ENCODE measurements at places on chromosomes 11 and 22.

DNA sequence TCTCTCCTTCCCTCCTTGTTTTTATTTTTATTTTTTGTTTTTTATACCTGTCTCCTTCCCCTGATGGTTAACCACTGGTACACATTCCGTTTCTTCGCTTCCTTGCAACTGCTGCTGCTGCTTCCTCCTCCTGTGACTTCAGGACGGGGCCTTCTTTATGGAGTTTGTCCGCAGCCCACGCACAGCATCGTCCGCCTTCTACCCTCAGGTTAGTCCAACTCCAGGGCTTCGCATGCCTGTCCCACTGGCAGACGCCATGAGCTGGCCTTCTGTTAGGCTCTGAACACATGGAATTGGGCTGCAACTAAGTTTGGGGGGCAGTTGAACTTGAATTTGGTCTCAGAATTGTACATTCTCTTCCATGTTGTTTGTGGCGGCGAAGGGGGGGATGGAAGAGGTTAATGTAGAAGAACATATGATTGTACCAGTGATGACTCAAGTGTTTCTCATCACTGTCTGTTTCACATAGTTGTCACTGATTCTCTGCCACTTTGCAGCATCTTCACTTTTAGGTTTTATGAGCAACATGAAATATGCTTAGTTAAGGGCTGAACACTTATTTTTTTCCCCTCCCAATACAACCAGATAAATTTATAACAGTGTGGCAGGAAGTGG is 83.0 kb upstream of the YWHAH start:
- no peak for DNase-seq

DNA sequence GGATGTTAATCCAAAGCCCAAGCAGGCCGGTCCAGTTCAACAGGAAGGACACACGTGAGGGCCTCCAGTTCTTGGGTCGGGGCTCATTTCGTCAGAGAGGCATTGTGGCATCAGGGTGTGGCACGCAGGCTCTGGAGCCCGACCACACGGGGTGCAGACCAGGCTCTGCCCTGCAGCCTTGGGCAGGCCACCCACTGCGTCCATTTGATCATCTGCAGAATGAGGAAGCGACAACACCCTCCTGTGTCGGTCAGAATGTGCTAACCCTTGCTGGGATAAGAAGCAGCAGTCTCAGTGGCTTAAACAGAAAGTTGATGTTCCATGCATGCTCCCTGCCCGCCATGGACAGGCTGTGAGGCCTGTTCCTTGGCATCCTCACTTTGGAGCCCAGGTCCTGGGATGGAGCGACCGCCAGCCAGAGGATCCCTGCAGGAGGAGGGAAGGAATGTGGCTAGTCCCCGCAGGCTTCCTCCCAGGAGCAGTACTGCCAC is 10.8 kb downstream of the RIBC2 start:
- no peak for DNase-seq

- DNase-seq: no peak
These were observed 74.7 kb downstream of the CHST1 start for GRCh38 chr11:45590743-45591142.

DNA sequence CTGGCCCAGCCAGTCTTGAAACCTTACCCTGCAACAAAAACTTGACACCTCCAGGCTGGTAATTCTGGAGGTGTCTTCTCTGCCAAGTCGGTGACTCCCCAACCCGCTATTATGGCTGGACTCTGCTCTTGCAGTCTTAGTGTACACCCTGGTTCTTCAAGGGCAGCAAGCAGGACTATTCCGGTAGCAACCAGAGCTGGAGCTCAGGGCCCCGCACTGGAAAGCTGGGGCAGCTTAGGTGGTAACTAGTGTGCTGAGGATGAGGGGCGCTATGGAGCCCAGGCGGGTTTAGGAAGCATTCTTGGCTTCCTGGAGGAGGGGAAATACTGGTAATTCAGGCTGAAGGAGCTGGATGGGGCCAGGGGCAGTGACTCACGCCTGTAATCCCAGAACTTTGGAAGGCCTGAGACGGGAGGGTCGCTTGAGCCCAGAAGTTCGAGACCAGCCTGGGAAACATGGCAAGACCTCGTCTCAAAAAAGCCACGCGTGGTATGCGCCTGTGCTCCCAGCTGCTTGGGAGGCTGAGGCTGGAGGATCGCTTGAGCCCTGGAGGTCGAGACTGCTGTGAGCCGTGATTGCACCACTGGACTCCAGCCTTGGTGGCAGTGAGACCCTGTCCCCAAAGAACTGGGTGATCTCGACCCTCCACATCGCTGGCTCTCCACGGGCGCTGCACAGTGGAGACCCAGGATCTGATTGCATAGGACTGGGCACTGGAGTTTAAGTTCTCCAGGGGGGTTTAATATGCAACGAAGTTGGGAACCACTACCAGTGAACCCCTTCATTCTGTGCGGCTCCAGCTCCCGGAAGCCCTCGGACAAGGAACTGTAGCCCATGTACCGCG is 10.6 kb upstream of the AIFM3 start:
- no peak for DNase-seq

DNA sequence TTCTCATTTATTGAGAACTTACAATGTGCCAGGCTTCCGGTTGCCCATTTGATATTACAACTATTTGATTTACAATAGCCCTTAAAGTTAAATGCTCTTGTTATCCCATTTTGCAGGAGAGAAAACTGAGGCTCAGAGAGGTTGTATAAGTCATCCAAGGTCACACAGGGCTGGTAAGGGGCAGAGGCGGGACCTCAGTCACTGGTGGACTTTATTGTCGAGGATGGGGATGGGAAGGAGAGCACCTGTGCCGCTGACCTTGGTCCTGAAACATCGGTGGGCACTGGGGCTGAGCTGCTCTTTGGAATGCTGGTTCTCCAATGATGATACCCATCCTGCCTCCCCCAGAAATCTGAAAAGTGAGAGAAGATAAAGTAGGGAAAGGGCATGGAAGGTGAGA is 265.4 kb downstream of the MIAT start:
- DNase-seq: no peak

- no peak for DNase-seq
These were observed 1.6 kb downstream of the TCP11L1 start for GRCh38 chr11:33040862-33041453.

- peak; percentile 37 for DNase-seq
These were observed 14.7 kb downstream of the GLYATL2 start for GRCh38 chr11:58829786-58830185.

GRCh38 chr11:46363455-46364005 is 16.3 kb downstream of the DGKZ start:
- DNase-seq: no peak

DNA sequence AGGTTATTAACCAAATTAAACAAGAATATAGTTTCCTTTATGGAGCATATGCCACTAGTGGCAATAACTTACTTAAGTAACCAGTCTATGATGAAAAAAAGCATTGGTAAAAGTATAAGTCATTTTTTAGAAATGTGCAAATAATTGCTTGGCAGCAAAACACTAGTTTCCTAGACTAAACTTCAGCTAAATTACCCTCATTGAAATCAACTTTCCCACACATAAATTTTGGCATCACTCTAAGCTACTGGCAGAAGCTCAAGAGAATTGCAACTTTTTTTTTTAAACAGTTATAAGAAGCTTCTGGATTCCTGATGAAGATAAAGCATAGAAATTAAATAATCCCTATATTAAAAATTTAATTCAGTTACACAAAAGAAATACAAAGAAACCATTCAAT is 12.5 kb downstream of the CCDC34 start:
- DNase-seq: no peak

DNA sequence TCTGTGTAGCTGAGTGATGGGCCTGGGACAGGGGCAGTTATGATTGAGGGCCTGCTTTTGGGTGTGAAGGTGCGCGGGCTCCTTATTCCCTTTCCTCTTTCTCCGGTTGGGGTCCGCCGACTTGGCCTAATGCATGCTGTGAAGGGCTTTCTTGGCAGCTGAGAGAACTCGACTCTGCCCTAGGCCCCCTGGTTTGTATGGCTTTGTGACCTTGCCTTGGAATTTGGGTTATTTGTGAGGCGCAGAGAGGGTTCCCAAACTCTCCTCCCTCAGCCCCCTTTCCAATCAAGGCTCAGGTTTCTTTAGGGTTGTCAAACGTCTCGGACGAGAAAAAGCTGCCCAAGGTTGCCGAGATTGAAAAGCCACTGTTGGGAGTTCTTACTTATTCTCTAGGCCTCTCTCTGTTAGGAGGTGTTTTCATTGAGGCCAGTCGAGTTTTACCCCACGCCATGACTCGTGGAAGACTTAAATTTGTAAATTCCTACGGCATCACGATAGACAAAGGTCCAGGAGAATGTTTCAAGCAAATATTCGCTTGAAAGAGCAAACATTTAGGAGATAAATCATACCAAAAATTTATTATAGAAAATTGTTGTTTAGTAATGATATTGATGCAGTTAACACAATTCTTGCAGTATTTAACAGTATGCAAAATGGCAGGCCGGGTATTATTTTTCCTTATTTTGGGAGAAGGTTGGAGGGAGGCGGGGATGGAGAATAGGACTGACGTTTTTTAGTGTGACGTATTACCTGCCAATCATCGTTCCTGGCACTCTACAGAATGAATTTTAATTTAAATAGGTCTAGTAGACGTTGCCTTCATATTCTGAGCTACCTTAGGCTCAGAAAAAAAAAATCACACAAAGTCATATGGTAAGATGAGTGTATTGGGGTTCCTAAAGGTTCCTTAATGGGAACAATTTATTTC is 689 bp downstream of the PDHX start:
- no peak for DNase-seq

DNA sequence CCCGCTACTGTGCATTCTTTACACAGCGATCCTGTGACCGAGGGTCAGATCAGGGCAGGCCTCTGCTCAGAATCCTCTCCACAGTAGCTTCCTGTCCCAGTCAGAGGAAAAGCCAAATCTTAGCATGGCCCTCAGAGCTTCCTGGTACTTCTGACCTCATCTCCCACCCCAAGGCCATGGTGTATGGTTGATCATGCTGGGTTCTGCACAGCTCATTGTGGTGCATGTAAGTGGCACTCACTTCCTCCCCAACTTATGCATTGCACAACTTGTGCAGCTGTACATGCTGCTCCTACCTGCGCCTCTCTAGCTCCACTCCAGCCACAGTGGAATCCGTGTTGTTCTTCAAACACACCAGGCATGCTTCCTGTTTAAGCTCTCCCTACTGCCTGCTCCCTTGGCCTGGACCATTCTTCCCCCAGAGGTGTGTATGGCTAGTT is 20.3 kb downstream of the BMAL1 start:
- DNase-seq: no peak

GRCh38 chr11:16047073-16047472 is 309.3 kb downstream of the SOX6 start:
- DNase-seq: no peak

- peak; percentile 89 for DNase-seq
These were observed 13.2 kb downstream of the POLA2 start for GRCh38 chr11:65274735-65275682.

DNA sequence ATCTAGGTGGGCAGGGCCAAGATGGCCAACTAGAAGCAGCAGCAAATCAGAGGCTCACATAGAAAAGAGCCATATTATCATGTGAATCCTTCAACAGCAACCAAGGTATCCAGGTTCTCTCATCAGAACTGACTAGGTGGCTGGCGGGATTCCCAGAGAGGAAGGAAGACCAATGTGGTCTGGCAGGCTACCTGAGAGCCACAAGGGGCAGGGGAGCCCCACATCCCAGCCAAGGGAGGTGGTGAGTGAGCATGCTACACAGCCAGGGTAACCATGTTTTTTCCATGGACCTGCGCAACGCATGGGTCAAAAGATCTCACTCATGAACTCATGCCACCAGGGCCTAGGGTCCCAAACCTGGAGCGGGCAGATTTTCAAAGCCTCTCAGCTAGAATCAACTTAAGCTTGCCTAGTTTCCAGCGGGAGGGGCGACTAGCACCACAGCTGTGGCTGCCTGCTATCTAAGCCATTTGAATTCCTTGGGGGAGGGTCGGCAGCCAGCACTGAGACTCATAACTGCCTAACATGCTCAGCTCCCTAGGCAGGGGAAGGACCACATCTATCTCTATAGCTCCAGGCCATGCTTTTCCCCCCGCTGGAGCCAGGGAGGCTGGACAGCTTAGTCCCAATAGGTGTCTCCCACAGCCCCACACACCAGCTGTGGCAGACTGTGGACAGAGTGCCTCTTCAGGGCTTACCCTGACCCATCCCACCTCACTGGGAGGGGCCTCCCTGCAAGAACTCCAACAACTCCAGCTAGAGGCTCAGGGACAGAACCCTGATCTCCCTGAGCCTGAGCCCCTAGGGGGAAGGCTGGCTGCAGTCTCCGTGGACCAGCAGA is 28.7 kb upstream of the CASP12 start:
- DNase-seq: no peak

DNA sequence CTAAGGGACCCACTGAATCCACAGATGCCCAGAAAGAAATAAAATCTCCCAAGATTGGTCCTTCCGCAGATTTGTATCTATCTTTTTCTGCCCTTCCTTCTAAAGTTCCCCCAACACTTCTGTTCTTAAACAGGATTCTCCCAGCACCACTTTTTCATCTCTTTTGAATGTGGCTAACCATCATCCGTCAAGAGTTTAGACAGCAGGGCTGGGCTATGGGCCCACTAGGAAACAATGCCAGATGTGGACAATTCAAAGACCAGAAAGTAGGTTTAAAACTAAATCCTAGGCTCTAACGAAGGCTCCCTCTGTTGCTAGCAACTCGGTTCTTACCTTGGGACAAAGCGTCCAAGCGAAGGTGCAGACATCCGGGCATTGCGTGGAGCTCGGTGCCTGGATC is 100.0 kb downstream of the AMBRA1 start:
- DNase-seq: no peak
